ENCODE measurements at places on chromosomes 6 and 20.

GRCh38 chr6:53294611-53295010, 54.1 kb downstream of the ELOVL5 start:
- DNase-seq: no peak

DNA sequence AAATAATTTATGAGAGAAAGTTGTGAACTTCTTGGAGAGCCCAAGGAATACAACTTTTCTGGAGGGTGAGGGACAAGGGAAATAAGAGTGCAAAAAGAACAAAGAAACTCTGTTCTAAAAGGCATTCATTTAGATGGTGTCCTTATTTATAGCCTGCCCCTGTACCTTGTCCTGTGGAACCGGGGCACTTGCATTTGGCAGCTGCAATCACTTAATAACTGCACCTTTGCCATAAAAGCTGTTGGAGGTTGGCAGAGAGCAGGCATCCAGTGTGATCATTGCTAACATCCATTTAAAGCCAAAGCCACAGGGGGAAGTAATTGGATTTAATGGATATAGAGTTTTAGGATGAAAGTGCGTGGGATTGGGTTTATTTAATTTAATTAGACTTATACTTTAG, 50.8 kb upstream of the SGK1 start:
- DNase-seq: no peak

GRCh38 chr6:114334237-114334636, 8.6 kb downstream of the HS3ST5 start:
- DNase-seq: no peak

DNA sequence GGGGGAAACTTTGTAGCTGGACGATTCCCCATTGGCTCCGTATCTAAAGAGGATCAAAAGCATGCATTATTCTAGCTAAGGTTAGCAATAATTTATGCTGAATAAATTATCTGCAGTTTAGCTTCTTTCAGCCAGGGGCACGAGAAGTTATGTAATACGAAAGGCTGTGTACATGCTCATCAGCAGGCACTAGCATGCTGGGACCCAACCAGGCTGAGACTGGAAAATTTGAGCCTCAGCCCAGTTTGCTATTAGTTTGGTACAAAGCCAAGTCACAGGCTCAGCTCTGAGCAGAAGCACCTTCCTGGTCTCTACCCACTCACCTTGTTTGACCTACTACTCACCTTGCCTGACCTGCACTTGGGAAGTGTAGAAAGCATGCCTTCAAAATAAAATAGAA, 328.1 kb upstream of the ARID1B start:
- DNase-seq: no peak

DNA sequence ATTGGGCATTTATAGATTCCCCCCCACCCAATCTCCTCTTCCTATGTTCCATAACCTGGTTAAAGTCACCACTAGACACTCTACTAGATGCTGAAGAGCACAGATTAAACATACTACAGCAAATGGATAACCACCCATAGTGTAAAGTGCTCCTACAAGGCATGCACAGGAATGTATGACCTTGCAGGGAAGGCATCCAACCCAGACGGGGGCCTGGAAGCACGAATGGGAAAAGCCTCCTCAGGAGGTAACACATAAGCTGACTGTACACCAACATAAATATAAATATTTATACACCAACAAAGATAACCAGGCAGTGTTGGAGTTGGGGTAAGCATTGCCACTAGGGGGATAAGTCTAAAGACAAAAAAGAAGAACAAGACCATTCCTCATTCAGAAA, 691.7 kb downstream of the GRIK2 start:
- DNase-seq: no peak

DNA sequence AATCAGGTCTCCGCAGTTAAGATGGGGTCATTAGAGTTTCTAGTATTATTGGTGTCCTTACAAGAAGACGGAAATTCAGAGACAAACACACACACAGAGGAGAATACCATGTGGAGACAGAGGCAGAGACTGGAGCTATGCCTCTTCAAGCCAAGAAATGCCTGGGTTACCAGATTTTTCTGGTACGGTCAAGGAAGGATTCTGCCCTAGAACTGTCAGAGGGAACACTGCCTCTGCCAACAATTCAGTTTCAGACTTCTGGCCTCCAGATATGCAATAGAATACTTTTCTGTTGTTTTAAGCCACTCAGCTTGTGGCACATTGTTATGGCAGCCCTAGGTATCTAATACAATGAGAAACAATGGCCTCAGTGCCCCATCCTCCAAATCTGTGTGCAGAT, 18.9 kb downstream of the TRMT6 start:
- no peak for DNase-seq

GRCh38 chr20:37390891-37391525, 45.1 kb downstream of the SRC start:
- no peak for DNase-seq

- no peak for DNase-seq
Observed at GRCh38 chr6:129542705-129543104, 167.3 kb downstream of the ARHGAP18 start.

DNA sequence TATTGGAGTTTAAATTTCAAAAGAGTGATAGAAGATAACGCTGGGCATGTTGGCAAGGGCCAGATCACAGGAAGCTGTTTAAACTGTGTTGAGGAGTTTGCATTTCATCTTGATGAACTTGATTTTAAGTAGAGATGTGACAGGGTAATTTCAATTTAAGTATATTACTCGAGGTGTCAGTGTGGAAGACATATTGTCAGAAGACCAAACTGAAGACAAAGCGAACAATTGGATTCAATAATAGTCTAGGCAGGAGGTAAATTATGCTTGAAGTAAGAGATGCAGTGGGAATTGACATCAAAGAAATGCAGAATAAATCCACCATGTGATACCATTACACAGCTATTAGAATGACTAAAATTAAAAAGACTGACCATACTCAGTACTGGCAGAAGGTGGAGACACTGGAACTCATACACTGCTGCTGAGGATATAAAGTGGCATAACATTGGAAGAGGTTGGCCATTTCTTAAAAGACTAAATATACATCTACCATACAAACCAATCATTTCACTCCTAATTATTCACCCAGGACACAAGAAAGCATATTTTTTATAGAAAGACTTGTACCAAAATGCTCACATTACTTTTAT, 240.8 kb downstream of the ARHGAP18 start:
- DNase-seq: no peak

DNA sequence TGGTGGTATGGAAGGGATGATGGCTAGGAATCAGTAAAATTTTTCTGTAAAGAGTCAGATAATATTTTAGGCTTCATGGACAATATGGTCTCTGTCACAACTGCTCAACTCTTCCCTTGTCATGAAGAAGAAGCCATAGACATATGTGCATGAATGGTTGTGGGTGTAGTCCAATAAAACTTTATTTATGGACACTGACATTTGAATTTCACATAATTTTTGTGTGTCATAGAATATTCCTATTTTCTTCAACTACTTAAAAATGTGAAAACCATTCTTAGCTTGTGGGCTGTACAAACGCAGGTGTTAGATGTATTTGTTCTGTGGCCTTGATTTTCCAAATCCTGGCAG, 59.9 kb downstream of the SYNDIG1 start:
- no peak for DNase-seq

- DNase-seq: no peak
Observed at GRCh38 chr20:34925341-34925740, 30.3 kb downstream of the GSS start.

DNA sequence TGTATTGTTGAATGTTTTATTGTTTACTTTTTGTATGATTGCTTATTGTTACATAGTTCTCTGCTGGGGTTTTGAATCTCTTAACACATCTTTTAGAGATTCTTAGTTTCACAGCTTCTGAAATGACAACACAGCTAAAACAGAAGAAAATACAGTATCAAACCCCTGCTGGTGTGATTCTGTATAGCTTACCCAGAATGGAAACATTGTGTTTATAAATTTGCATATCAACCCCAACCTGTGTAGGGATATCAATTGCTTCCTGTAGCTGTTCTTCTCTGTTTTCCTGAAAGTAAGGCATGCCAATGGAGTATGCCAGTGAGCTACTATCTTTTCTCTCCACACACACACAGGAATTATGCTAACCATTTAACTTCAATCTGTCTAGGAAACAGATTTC, 64.3 kb upstream of the ID4 start:
- no peak for DNase-seq

DNA sequence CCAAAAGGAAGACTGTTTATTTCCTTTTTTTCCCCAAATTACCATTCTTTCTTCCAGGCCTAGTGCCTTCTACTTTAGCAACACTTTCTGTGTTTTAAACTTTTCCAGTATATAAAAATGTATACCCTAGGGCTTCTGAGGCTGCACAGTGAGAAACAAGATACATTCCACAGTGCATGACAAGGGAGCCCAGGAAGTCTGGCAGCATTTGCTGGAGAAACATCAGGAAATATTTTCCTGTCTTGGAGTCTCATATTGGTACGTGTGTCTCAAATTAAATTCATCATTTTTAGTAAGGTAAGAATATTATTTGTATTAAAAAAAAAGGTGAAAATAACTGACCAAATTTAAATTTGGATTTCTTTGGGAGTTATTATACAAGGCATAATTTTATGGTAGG, 662.6 kb downstream of the RFPL4B start:
- DNase-seq: no peak
